ENCODE measurements at places on chromosomes 3 and 15.

GRCh38 chr15:45128971-45129639 lies 574 bp downstream of the DUOXA1 start:
- no peak for DNase-seq

DNA sequence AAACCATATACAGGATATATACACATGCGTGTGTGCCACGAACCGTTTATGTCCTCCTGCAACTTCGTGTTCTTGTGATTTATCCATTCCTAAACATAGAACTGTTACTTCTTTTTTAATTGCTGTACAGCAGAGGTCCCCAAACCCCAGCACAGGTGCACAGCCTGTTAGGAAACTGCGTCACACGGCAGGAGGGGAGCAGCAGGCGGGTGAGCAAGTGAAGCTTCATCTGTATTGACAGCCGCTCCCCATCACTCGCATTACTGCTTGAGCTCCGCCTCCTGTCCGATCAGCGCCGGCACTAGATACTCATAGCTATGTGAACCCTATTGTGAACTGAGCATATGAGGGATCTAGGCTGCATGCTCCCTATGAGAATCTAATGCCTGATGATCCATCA lies 34.9 kb upstream of the NRROS start:
- DNase-seq, result no peak

GRCh38 chr15:71747128-71748083 lies 62.9 kb upstream of the NR2E3 start:
- no peak for DNase-seq

DNA sequence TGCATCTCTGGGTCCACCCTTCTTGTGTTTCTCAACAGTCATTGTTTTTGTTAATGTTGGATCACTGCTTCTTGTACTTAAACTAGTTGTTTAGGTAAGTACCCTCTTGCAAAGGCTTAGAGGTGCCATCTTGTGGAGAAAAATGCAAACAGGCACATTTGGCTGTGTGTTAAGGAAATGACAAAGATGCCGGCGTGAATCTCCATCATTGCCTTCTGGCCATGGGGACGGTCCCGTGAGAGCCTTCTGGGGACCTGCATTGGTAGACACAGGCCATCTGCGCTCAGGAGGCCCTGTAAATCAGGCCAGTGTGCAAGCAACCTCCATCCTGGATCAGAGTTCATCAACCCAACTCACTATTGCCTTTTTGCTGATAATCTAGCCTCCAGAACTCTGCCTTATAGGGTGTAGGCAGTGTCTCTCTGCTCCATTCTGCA lies 158.6 kb upstream of the NR2E3 start:
- DNase-seq, result no peak

- no peak for DNase-seq
These were observed 54.7 kb downstream of the ETV5 start for GRCh38 chr3:186053954-186054791.

DNA sequence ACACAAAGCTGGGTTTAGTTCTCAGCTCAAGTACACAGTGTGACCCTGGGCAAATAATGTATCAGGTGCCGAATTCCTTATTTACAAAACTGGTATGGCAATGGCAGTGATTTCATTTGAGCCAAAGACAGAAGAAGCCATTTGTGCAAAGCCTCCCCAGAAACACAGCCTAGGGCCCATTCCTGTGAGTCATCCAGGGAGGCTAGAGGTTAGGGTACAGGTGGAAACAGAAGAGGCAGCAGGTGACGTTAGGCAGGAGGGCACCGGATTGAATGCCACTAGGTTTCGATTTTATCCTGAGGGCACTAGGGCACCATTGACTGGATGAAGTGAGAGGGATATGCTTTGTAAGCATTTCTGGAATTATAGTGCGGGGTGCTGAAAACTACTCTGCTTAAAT lies 766.9 kb upstream of the NR2F2 start:
- no peak for DNase-seq

DNA sequence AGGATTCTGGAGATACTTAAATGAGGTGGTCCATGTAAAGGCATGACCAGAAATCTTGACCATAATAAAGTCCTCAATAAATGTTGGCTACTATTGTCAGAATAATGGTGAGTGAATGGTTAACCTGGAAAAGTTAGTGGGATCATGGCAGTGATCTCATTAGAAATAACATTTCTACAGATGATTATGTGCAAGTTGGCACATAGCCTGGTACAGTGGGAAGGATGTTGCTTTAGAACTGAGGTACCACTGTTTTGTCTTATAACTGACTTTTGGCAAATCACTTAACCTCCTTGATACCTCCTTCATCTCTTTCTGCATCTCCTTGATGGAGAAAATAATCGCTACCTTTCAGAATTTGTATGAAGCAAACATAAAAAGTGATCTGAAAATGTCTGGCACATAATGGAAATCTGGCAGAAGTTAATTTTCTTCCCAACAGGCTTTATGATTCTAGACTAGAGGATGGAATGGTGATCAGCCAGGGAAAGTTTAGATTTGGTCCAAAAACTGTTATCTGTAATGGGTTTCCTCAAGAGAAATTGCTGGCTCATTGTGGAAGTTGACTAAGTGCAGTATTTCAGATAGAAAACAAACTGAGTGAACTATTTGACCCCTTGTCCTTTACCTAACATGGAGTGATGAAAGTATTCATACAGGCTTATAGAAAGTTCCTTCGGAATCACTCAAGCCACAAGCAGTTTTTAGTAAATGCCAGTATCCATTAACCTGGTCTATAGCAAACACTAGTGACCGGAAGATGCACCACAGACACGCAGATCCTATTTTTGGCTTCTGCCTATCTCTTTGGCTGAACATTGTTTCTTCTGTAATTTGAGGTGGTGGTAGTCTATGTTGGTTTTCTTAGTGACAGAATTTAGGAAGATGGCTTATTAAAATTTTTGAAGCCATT lies 449.6 kb upstream of the TGFBR2 start:
- DNase-seq, result no peak

- no peak for DNase-seq
These were observed 50.4 kb upstream of the NEO1 start for GRCh38 chr15:73001840-73002239.

- DNase-seq, result no peak
These were observed 274.5 kb upstream of the RARB start for GRCh38 chr3:25153561-25153960.

GRCh38 chr3:149534671-149535332 lies 60.3 kb downstream of the TM4SF4 start:
- no peak for DNase-seq

DNA sequence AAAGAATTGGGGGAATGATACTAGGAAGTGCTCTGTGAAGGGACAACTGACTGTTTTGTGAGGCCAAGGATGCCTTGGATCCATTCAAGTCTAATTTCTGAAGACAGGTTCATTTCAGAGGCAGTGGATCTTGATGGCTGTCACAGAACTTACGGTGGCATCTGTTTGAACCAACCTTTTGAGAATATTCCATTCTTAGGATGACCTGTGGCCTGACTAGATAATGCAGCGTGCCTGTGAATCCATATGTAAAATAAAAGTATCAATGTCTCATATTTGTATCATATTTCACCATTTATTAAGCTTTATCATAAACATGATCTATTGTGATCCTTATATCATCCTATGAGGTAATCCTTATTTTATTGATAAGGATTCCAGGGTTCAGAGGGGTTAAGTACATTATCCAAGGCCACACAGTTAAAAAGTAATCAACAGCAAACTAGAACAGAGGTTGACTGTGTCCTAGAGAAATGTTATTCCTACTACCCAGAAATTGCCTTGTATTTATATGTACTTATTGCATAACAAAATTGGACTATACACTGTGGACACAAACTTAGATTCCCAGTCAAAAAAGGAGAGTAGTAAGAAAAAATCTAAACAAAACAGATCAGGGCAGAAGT lies 34.3 kb downstream of the IL1RAP start:
- DNase-seq, result no peak

- no peak for DNase-seq
These were observed 69.7 kb upstream of the LINGO1 start for GRCh38 chr15:77702211-77702957.

- DNase-seq, result no peak
These were observed 100.7 kb downstream of the ASB7 start for GRCh38 chr15:100703032-100703578.

DNA sequence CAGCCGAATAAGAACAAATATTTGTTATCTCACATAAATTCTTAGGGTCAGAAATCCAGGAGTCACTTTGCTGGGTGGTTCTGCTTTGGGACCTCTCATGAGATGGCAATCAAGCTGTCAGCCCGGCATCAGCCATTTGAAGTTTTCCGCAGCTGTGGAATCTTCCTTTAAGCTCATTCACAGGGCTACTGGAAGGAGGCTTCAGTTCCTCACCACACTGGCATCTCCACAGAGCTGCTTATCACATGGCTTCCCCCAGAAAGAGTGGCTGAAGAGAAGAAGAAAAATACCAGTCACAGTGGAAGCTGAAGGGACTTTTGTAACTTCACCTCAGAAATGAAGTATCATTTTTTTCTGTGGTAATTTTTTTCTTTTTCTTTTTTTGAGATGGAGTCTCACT lies 267.7 kb downstream of the CHL1 start:
- no peak for DNase-seq

DNA sequence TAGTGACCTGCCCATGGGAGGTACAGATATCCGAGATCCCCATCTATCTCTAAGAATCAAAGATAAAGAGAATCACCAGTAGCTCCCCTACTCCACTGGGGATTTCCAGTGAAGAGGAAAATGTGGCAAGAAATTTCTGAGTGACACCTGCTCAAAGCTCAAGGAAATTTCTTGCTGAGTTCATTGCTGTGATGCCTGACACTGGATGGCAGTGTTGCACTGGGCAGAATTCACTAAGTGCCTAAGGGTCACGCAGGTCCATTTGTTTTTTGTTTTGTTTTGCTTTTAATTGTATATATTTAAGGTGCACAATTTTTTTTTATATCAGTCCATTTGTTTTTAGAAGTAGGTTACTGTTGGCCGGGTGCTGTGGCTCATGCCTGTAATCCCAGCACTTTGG lies 109.5 kb upstream of the KCNAB1 start:
- DNase-seq, result no peak

DNA sequence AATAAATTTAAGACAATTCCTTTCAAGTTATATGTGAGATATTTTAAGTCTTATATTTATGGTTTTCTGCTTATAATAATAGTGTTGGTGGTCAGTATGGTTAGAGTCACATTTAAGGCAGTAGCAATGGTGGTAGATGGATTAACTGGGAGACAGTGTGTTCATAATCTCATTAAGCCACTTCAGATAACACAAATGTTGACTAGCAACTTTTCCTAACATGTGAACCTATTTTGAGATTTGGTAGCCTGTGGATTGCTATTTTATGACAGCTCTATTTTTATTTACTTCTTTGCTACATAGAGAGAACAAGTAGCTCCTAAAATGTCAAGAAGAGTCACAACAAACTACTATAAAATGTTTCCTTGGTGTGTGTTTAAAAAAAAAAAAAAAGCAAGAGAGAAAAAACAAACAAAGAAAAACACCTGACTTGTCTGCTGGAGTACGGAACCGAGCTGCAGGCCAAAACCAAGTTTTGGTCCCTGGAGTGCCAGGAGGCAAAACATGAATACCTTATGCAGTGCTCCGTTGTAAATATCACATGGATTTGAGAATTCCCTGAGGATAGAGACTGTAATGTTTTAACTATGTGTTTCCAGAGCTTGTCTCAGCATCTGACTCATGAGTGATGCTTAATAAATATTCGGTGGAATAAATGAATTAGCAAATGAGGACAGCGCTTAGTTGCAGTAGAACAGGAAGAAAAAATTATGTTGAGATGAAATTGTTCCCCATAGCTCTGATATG lies 457.1 kb upstream of the ROBO2 start:
- no peak for DNase-seq

DNA sequence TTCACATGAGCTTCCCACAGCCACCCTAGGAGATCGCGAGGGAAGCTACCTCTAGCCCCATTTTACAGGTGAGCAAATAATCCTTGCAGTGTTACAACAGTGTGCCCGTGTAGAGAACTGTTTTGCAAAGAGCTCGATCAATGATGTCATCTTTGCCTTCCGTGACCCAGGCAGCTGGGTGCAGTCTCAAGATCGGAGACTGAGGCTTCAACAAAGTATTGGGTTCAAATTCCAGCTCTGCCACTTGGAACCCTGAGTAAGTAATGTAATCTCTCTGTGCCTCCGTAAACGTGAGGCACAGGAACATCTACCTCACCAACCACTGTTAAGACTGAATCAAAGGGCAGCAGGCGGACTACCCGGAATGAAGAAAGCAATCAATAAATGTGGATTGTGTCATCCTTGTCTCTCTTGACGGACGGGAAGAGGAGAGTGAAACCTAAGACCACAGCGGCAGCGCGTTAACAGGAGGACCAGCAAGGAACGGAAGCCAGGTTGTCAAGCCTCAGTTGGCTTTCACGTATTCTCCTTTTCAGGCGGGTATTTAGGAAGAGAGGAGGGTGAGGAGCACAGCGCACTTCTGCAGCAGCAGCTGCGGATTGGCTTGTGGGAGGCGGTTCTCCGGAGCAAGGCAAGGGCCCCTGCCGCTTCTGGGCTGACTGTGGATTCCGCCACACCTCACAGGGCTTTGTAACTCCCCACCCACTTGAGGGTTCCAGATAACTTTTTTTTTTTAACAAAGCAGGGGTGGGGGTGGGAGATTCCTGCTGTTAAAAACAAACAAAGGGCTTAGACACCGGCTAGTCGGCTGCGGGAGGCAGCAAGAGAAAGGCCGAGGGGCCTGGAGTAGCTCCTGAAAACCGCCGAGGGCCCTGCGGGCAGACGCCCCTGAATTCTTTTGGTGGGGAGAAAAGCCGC lies 1.5 kb upstream of the SMAD3 start:
- no peak for DNase-seq

DNA sequence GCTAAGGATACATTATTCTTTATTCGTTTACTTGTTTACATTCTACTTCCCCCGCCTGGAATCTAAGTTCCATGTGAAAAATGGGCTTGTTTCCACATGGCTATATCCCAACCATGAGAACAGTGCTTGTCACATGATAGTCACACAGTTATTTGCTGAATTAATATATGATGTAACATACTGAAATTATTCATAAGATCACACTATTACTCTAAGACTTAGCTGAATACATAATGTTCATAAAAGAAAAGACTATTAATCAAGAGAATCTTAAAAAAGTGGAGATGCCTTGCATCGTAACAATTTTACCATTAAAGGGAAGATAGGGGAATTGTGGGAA lies 6.5 kb downstream of the PBRM1 start:
- DNase-seq, result no peak

DNA sequence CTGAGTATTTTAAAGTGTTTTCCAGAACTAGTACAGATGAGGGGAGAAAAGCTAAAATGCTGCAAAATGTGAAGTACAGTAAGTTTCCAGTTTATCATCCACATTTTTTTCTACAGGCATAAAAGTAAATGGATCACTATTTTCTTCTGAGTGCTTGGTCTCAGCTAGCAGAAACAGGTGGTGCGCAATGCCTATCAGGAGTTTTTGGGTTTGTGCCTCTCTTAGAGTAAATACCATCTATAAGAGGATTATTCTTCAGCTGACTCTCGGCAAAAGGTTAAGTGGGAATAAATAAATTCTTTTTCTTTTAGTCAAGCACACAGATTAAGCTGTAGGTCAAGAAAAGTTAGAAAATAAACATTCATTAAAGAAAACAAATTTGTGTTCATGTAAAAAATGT lies 1027.7 kb downstream of the PLOD2 start:
- no peak for DNase-seq

DNA sequence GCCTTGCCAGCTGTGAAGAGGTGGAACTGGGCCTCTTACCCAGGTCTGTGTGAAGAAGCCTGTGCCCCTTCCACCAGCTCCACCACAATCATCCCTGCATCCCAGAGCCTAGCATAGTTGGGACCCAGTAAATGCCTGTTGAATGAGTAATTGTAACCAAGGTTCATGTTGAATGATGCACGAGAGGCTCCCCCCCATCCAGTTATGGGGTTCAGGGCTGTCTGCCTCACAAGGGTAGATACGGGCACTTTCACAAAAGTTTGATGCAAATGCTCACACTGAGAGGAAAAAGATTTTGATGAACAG lies 29.5 kb upstream of the TSEN2 start:
- DNase-seq, result no peak

GRCh38 chr15:58748040-58748851 lies 1.3 kb downstream of the ADAM10 start:
- no peak for DNase-seq
